ENCODE measurements at places on chromosomes 2 and 18.

- DNase-seq: peak; percentile 50
Measured at GRCh38 chr2:85409845-85410583, at the start of gene CAPG. TSS of gene CAPG (minus strand) at chr2:85410366. CDS start at chr2:85402145, 8,221 bp downstream.

DNA sequence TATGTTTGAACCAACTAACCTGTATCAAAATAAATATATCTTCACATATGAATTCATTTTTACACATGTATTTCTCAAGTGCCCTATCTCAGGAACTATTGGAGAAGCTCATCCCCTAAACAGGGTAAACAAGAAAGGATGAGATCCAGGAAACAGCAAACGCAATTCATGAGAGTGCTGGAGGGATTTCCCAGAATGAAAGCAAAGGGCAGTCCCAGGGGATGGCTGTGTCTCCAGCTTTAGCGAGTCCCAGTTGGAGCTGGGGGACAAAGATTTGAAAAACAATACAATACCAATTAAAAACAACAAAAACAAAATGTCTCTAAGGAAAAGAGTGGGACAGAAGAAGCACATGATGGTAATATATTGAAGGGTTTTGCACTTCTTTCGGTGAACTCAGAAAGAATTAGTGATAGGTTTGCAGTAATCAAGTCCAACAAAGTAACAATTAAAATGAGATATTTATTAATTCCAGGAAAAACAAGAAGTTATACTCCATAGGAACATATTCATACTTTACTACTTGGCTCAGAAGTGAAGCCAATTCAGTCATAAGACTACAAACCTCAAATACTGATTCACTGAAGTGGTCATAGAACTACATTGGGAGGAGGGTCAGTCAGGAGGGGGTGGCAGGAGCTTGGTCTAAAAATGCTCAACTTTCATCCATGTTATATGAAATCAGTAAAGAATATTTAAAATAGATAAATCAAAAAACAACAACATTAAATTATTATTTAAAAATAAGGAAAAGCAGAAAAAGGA, 73.1 kb upstream of the PDE1A start:
- no peak for DNase-seq

DNA sequence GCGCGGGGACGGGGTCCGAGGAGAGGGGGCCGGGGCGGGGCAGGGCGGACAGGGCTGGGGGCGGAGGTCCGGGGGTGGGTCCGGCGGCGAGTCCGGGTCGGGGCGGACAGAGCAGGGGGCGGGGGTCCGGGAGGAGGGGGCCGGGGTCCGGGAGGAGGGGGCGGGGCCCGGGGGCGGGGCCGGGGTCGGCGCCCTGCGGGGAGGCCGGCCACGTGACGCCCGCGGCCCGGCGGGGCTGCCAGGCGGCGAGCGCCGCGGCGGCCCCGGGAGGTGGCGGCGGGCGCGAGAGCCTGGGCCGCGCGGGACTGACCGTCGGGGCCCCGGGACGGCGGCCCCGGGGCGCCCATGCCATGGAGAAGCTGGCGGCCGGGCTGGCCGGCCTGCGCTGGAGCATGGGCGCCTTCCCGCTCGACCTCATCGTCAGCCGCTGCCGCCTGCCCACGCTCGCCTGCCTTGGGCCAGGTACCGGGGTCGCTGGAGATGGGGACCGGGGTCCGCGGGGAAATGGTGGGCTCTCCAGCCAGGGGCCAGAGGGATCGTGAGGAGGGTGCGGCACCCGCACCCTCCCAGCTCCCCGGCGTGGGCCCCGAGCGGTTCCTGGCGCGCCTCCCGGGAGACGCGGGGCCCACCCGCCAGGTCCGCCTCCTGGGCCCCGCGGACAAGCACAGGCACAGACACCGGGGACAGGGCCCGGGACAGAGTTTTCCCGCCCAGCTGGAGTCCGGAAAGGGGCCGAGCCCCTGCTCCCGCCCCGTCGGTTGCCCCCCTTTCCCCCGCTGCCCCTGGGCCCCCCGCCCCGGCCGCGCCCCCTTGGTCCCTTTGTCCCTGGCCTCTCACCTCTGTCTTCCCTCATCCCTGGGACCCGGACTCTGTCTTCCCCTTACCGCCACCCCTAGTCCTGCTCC, at the start of gene GAREM2:
GAREM2 (plus strand) TSS at position 218 of the 905 bp plus-strand sequence; CDS start at position 351, 133 bp downstream.
- no peak for DNase-seq

GRCh38 chr18:59038295-59039039, 101.2 kb upstream of the SEC11C start:
- peak; percentile 39 for DNase-seq

- DNase-seq: no peak
Measured at GRCh38 chr2:219289537-219290361, 10.6 kb downstream of the DNAJB2 start.

GRCh38 chr2:10480359-10480949, 32.3 kb upstream of the ODC1 start:
- no peak for DNase-seq

GRCh38 chr2:183070942-183071844, 7.4 kb upstream of the DUSP19 start:
- no peak for DNase-seq

GRCh38 chr2:11123001-11123809, 32.1 kb upstream of the SLC66A3 start:
- no peak for DNase-seq

DNA sequence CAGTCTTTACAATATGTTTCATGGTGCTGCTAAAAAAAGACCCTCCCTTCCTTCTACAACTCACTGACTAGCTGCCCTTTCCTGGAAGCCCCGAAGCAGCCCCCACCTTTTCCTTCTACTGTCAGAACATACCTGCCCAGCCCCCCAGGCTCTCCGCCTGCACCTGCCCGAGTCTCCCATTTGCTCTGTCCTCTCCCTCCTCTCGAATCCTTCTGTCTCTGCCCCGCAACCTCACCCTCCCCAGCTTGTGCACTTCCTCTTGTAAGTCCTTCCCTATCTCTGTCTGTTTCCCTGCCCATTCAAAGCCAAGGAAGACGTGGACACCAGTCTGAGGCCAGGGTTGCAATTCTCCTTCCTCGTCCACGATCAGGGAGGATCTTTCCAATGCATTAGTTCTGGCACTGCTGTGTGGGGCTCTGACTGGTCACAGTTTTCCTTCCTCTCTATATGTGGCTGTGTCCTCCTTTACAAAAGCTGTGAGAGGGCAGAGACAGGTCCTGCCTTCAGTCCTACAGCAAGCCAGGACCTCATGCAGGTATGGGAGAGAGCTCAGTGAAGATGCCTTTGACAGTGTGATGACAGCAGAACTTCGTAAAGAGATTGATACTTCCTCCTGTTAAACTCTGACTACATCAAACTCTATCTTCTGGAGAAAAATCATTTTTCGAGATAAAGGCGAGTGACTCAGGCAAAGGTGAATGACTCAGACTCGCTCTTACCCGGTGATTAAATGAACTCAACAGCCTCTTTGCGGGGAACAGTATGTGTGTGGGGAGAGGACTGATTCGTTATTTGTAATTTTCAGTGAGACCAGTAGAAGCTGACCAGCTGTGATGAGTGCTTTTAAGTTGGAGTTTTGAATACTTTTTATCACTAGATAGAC, 14.2 kb downstream of the TNFRSF11A start:
- DNase-seq: peak; percentile 84

- no peak for DNase-seq
Measured at GRCh38 chr2:119241205-119241532, 17.5 kb downstream of the STEAP3 start.

- DNase-seq: no peak
Measured at GRCh38 chr2:146652311-146652710, 1192.5 kb upstream of the ACVR2A start.

DNA sequence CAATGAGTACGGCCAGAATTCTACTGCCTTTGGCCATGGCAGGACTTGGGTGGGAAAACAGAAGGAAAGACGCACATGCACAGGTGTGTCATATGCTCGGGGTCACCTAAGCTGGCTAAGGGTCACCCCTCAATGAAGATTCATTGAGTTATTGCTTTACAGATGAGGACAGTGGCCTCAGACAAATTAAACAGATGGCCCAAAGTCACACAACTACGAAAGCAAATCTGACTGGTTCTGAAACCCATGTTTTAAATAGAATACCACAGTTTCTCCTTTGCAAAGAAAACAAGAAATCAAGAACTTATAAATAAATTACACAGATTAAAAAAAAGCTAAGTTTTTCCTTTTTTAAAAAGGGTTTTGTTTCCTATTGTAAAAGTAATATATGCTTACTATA, 70.5 kb downstream of the ID2 start:
- DNase-seq: no peak

DNA sequence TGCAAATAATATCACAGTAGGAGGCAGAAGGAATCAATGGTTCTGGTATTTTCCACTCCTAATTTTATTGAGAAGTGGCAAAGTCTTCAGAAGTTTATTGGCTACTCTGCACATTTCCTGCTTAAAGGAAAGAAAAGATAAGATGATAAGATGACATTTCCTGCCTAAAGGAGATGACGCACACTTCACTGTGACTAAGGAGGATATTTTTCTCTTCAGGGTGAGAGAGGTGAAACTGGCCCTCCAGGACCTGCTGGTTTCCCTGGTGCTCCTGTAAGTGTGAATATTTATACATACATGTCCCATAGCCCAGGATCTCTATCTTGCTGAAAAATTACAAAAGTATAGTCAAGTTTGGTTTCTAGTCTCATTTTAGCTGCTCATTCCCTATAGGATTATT, 27.9 kb downstream of the COL3A1 start:
- no peak for DNase-seq

Measured in activated CD4-positive, alpha-beta T cell treated with anti-CD3 and anti-CD28 coated beads, Interleukin-2, amount 50 U/mL, for 16 hours (primary cell).